T-cell (primary cell): ENCODE measurements at places on chromosomes 6 and 20. TPM values are rescaled to one million over a fixed set of nuclear protein-coding genes. Genes with fewer than 3 reads are reported as not detected.

The TNXB gene
- total RNA-seq = 16.1 TPM

- no peaks in the 10 kb centered on the region for H3K27me3 ChIP-seq
- no peaks in the 10 kb centered on the region for H3K36me3 ChIP-seq
- no peak overlapping the region for H3K27ac ChIP-seq
- no peak overlapping the region for H3K4me3 ChIP-seq
Measured at GRCh38 chr6:138959521-138959920, 28.5 kb downstream of the REPS1 start.

- H3K4me3 ChIP-seq = no peak overlapping the region
- H3K4me1 ChIP-seq = no peaks in the 10 kb centered on the region
- H3K27ac ChIP-seq = no peak overlapping the region
- H3K27me3 ChIP-seq = no peaks in the 10 kb centered on the region
- DNase-seq = no peak
- no peaks in the 10 kb centered on the region for H3K36me3 ChIP-seq
Measured at GRCh38 chr6:117195728-117196127, 69.6 kb upstream of the VGLL2 start.

- H3K27ac ChIP-seq = no peak overlapping the region
- no peak overlapping the region for H3K4me3 ChIP-seq
- no peaks in the 10 kb centered on the region for H3K36me3 ChIP-seq
- H3K4me1 ChIP-seq = no peaks in the 10 kb centered on the region
Measured at GRCh38 chr6:143961886-143962878, 45.9 kb downstream of the PLAGL1 start.
